Vein endothelial cell (primary cell): ENCODE measurements at places on chromosomes 13 and 19. TPM values are rescaled to one million over a fixed set of nuclear protein-coding genes. Genes with fewer than 3 reads are reported as not detected.

NEK5 gene
- under 0.01 and 0.10 TPM in 2 replicates for total RNA-seq

ZFP14 gene
- total RNA-seq = 2.0 and 3.4 TPM in 2 replicates

RNF225 gene
- 0.33 and 0.67 TPM in 2 replicates for total RNA-seq

FFAR2 gene
- total RNA-seq = not detected in 2 replicates

TUBGCP3 gene
- total RNA-seq = 24.2 and 30.3 TPM in 2 replicates
